GM03348 (cell line): ENCODE measurements at places on chromosomes 11 and 22.

GRCh38 chr11:43907028-43907975 is 26.7 kb downstream of the ALKBH3 start:
- no peak for DNase-seq

DNA sequence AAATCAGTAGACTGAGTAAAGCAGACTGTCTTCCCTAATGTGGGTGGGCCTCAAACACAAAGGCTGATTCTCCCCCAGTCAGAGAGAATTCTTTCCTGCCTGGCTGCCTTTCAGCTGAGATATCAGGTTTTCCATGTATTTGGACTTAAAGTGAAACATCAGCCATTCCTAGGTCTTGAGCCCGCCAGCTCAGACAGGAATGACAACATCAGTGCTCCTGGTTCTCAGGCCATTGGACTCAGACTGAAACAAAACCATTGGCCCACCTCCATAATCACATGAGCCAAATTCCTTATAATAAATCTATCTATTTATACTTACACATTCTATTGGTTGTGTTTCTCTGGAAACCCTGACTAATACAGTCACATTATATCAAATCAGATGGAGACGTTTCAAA is 56.7 kb upstream of the CLPB start:
- no peak for DNase-seq

DNA sequence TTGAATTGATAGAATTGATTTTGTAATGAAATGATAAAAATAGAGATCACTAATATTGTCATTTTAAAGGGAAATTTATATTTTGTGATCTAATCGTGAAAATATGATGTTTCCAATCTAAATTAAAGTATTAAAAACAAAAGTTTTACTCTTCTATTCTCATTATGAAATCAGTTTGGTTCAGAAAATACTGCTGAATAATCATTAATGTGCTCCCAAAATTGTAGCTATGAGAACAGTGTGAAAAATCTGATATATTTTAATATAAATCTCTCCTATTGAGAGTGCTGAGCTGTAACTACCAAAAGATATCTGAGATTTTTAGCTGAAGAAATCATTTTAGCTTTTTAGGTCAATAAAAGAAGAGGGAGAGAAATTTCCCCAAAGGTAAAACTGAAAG is 287.5 kb upstream of the ANO3 start:
- DNase-seq: no peak

DNA sequence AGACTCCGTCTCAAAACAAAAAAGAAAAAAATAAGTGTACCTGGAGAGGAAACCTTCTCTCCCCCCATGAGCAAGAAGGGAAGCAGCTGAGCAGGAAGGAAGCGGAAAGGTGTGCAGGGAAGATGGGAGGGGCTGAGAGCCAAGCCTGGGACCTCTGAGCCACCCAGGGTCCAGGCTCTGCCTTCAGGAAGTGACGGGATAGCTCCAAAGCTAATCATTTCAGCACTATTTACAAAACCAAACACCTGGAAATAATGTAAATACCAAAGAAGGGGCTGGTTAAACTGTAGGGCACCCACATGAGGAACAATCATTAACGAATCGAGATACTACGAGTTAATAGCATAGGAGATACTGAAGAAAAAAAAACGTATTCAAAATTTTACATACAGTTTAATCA is 27.9 kb downstream of the ARRB1 start:
- DNase-seq: no peak

GRCh38 chr11:113104691-113105251 is 143.6 kb downstream of the NCAM1 start:
- no peak for DNase-seq

- no peak for DNase-seq
Observed at GRCh38 chr11:15590132-15590531, 475.4 kb downstream of the INSC start.

- no peak for DNase-seq
Observed at GRCh38 chr22:44270556-44270880, 42.2 kb downstream of the SHISAL1 start.

DNA sequence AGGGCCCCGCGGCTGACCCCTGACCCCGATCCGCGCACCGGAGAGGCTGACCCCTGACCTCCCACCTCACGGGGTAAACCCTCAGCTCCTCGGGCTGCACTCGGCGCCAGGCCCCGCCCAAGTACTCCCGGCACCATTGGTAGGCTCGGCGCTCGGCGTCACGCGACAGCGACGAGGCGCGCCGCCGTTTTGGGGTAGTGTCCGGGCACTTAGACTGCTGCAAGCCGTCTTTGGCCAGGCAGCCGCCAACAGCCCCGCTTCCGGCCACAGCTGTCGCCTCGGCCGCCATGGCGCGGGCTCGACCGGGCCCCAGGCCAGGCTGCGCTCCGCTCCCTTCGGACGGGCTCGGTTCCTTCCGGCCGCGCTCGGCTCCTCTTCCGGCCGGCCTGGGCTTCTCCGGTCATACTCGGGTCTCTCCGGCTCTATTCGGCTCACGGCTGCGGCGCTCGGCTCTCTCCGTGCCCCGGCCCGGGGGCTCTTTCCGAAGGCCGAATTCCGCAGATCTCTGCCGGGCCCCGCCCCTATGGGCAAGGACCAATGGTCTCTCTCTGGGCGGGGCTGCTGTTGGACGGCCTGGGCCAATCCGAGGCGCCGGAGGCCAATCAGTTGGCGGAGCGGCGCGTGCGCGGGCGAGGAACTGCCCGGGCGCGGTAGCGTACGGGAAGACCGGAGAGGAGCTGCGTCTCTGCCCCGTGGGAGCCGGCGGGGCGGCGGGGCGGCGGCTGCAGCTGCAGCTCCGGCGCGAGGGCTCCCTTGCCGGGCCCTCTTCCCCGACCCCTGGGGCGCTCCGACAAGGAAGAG is at the start of gene CHKB:
CHKB (minus strand) TSS at position 357 of the 801 bp plus-strand sequence; CDS start at position 289, 68 bp downstream.
- peak; percentile 100 for DNase-seq
